ENCODE measurements at places on chromosomes 6 and 20. TPM values are rescaled to one million over a fixed set of nuclear protein-coding genes. Genes with fewer than 3 reads are reported as not detected.

POU5F1 gene
- 1.4 TPM for total RNA-seq

- DNase-seq = no peak
These were observed 351.2 kb upstream of the RUNX2 start for GRCh38 chr6:44976677-44977641.

- DNase-seq = no peak
These were observed 11.3 kb downstream of the FAM217A start for GRCh38 chr6:4067673-4068072.

GSTA3 gene
- not detected for total RNA-seq

SLC25A27 gene
- total RNA-seq = 25.0 TPM

DNA sequence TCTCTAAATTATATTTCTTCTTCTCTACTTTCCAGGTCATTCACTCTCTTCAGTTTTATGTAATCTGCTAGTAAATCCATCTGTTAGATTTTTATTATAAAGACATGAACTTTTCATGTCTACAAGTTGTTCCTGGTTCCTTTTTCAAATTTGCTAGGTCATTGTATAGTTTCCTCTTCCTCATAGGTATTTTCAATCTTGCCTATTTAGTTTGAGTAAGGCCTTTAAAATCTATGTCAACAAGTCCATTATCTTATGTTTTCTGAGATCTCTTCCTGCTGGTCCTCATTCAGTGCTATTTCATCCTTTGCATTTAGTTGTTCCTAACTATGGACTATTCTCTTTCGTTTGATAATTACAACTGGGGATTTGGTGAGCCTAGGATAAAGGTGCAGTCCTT is 11.0 kb downstream of the RRBP1 start:
- DNase-seq = no peak

DNA sequence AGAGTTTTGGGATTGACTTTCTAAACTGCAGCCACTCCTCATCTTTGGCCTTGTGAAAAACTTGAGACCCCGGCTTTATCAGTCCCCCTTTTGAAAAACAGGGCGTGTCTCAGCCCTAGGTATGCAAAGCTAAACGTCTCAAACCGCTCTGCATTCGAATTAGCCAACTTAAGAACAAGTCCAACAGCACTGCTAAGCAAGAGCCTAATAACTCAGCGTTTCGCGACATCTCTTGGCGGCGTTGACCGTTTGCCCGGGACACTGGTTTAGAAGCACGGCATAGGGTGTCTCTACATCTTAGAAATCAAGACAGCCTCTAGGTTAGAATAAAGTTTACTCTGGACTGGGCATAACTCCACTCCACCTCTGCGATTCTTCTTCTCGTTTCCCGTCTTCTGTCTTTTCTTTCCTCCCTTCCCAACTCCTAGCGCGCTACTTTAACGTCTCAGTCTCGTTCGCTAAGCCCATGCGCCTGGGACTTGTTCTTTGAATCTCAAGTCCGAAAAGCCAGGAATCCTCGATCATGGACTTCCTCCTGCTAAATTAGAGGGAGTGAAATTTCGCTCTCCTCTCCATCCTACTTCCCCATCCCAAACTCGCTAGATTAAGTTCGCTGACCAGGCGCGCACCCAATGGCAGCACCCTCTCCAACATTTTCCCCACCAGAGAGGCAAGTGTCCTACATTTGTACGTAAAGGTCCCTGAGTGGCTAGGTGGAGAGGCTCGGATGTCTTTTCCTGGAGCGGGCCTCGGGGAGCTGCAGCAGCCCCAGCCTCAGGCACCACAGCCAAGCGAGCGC is 10.5 kb upstream of the TFAP2A start:
- no peak for DNase-seq

DNA sequence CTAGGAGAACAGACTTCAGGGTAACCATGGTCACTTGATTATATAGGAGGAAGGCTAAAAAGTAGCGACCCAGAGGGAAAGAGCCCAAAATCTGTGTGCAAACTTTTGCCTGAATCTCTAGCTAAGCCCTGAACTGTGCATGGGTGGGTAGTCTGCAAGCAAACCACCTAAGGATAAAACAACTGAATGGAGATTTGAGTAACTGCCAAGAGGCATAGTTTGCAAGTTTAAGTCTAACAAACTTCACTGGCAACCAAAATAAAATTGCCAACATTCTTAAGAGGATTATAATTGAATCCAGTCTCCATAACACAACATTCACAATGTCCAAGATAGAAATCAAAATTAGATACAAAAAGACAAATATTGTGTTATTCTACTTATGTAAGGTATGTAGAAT is 192.0 kb upstream of the PLN start:
- DNase-seq = no peak

GRCh38 chr6:168345896-168346754 is 26.5 kb upstream of the DACT2 start:
- DNase-seq = no peak

MDFI gene
- total RNA-seq = 22.6 TPM

DNA sequence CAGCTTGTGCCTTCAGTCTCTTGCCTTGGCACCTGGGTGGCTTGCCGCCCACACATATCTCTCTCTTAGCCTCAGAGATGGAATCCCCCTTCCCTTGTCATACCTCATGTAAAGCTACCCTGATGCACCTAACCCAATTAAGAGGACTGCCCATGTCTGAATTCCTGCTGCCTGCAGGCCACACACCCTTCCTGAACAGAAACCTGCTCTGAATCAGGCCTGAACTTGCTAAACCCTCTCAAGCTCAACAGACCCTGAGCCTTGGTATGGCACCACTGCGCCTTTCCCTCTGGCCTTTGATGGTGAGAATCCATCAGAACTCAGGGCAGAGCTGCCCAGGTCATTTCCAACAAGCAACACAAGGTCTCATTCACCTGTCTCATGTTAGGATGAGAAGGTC is 5.2 kb downstream of the RAET1G start:
- DNase-seq = no peak

- no peak for DNase-seq
These were observed 933.7 kb upstream of the GJE1 start for GRCh38 chr6:141199074-141199473.
